ENCODE measurements at places on chromosomes 1 and 21. TPM values are rescaled to one million over a fixed set of nuclear protein-coding genes. Genes with fewer than 3 reads are reported as not detected.

Gene NBPF6
- not detected for total RNA-seq

Gene RNF186
- not detected for total RNA-seq

Gene FAM72A
- total RNA-seq, result 2.2 TPM

Gene CCDC185
- not detected for total RNA-seq

DNA sequence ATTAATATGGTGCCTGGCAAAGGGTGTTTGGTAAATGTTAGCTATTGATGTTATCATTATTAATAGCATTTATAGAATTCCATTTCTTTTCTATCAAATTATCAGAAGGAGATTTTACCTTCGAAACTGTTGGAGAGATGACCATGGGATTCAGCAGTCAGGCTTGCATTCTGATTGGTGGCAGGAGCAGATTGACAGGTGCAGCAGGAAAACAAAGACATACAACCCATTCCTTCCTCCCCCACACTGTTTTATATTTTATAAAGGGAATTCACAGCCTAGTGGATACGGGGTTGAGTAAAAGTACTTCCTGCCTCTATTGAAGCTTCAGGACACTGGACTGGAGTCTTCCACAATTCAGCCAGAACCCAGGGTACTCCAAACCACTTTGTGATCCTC is 55.1 kb upstream of the SYT14 start:
- DNase-seq, result no peak

GRCh38 chr1:209927466-209927865 is 10.6 kb upstream of the SYT14 start:
- no peak for DNase-seq

DNA sequence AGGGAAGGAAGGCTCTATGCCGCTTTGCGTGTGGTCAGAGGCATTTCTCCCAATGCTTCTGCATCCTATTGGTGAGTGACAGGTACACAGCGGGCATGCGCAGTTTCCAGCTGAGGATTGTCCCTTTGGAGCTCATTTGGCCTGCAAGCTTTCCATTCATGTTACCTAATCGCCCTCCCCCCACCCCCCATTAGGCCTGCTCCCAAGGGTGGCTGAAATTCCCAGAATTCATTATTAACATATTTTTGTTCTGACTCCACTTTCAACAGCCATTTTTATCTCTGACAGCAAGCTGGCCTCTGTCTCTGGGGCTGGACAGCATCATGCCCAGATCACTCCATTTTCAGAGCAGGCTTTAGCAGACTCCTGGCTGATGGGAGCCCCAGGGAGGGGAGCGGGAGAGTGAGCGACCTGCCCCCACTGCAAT is 25.6 kb downstream of the MIS18A start:
- peak; percentile 65 for DNase-seq

DNA sequence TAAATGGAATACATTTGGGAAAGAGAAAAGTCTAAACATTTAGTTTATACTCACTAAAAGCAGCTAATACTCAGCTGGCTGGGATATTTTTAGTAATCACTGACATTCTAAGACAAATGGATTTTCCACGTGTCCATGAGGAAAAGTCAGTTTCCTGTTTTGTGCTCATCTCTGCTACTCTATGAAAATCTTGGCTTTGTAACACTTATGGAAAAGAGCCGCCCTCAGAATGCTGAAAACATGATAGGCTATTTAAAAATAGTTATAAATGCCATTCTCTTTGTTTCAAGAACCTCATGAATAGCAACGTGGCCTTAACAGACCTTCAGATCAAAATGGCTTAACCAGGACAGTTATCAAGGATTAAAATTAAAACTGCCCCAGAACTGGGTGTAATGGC is 29.9 kb downstream of the MRAP start:
- DNase-seq, result peak; percentile 64

DNA sequence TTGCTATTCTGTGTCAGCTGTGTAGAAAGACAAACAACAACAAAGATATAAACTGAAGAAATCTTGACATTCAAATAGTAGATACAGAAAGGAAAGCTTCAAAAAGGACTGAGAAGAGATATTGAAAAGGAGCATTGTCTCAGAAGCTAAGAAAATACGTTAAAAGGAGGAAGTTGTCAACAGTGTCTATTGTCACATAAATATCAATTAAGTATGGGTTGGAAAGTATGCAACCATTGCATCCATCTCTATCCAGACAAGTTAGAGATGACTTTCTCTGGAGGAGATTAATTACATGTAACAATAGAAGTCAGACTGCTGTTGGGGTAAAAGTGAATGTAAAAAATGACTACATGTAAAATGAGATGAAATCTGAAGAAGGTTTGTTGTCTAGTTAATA is 29.7 kb upstream of the BRINP3 start:
- no peak for DNase-seq

- no peak for DNase-seq
Measured at GRCh38 chr1:165134431-165134830, 222.1 kb downstream of the LMX1A start.

- no peak for DNase-seq
Measured at GRCh38 chr21:17729455-17729854, 89.7 kb downstream of the C21orf91 start.
